ENCODE measurements at places on chromosomes 3 and 15.
A peak's percentile ranks its signal among the peaks of the same experiment; 100 is the strongest.

GRCh38 chr3:138234401-138235179, 47.5 kb downstream of the ARMC8 start:
- no peak for DNase-seq

- peak; percentile 32 for DNase-seq
Observed at GRCh38 chr3:5188419-5189221, 1.1 kb downstream of the EDEM1 start.

DNA sequence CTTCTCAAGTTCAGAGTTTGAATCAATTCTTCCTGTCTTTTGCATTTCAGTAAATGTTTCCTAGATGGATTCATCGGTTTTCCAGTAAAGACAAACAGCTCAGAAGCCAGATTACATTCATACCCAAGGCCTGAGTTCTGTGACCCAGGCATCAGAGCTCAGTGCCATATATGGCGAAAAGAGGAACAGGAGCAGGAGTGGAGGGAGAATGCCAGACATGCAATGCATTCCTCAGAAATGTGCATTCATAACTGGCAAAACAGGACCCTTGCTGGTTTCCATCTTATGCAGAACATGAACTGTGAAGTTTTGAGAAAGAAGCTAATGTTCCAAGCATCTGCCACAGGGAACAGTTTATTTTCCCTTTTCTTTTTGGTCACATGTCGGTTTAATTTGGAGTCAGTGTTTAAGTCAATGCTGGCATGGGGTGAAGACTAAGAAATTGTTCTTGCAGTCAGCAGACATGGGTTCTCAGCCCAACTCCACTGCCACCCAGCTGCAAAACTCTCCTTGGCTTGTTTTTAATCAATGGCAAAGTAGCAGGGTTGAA, 116.5 kb downstream of the LPP start:
- peak; percentile 42 for DNase-seq

- DNase-seq: no peak
Observed at GRCh38 chr15:79212589-79213157, 69.8 kb upstream of the ANKRD34C start.

DNA sequence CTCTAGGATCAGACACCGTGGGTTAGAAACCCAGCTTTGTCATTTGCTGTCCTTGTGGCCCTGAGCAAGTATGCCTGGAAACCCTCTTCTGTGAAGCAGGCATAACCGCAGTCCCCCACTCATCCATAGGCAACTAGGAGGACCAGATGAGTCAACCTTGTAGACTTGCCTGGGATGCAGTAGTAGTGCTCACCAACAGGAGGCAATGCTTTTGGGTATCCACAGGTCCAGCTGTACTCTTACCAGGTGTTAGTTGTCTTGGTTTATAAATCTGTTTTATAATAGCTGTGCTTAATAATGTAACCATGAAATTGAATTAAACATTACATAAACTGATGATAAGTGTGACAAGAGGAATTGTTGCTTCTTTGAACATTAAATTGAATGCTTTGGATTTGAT, 389.3 kb downstream of the IL20RB start:
- DNase-seq: no peak

DNA sequence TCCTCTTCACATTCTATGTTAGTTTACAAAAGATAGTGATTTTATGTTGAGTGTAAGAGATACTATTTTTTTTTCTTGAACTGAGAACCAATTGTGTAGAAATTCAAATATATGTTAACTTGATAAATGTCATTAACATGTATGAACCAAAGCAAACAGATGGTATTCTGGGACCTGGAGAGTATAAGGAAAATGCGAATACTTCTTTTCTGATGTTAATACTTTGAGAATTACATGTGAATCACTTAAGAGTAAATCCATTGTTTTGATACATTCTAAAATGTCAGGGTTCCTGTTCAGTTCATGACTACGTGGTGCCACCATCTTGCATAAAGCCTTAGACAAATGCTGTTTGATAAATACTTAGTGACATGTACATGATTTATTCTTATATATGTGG, 541.3 kb downstream of the FGF12 start:
- DNase-seq: no peak

- no peak for DNase-seq
Observed at GRCh38 chr3:160556141-160556540, 9.2 kb downstream of the KPNA4 start.

GRCh38 chr3:99504258-99504657, 134.1 kb upstream of the COL8A1 start:
- no peak for DNase-seq

- no peak for DNase-seq
Observed at GRCh38 chr3:70753572-70753971, 441.1 kb upstream of the MDFIC2 start.

DNA sequence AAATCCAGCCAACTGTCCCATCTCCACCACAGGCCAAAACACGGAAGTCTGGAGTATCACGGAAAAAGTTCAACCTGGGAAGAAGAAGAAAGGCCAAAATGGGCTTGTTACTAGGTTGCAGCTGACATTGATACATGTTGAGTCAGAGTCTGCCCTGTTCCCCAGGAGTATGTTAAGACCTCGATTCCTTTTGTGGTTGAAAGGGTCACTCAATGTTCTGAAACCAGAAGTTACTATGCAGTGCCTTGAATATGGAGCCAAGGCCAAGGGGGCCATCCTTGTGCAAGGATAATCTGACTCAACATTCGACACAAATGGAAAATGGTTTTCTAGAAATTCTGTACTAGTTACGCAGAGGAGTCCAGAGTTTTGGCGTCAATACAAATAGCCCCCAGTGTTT, 104.2 kb downstream of the DGKG start:
- DNase-seq: no peak

DNA sequence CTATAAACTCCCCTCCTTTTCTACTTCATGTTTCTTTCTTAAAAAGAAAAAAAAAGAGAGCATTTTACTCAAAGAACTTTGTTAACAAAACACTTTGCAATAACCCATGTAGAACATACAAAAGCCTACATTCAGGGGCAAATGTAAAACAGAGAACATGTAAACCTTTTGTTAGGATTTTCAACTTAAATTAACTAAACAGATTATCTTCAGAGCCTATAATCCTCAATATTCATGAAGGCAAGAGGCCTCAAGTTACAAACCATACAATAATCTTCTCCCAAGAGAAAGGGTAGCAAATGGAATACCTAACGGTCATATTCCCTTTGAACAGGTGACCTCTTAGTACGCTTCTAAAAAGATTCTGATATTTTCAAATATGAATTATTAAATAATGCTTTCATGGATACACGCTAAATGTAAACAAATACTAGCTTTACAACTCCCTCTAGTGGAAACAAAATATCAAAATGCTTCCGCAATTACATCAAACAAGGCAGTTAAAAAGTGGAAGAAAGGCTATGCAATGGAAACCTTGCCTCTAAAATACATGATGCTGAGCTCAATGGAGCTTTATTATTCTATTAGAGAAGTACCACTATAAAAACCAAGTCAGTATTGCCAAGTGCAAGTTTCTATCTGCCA, 9.9 kb downstream of the CEP152 start:
- DNase-seq: no peak

GRCh38 chr15:40871749-40872617, 2.1 kb downstream of the RHOV start:
- no peak for DNase-seq

DNA sequence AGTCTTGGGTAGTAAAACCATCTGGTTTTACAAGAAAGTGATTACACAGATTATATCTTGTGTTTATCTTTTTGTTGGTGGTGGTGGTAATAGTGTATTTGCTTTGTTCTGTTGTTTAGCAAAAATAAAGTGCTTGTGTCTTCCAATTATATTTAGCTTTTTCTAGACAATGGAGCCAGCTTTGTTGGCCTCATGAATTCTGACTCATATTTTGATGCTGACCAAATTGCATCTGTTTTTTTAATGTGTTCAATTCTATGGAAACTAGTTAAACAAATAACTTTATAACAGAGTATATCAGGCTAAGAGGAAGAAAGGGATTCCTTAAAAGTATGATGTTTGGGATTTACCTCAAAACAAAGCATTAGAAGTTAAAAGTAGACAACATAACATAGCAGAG, 69.3 kb upstream of the BFSP2 start:
- DNase-seq: no peak

GRCh38 chr3:118435851-118436350, 598.7 kb downstream of the IGSF11 start:
- DNase-seq: no peak
